ENCODE measurements at places on chromosomes 2 and 18. TPM values are rescaled to one million over a fixed set of nuclear protein-coding genes. Genes with fewer than 3 reads are reported as not detected.

DNA sequence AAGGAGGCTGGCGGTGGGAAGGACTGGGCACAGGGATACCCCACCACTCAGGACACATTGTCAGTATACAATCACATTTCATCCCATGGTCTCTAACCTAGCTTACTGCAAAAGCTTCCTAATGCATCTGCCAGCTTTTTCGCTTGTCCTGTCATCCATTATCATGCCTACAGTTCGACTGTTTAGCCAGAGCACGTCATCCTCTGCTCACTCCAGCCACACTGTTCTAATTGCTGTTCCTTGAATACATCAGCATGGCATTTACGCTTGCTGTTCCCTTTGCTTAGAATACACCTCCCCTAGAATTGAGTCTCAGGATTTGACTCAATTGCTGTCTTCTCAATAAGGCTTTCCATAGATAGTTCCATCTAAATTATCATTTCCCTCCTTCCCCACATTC, 166.3 kb downstream of the CCDC148 start:
- no peak for DNase-seq
- no peaks in the 10 kb centered on the region for H3K4me1 ChIP-seq
- H3K27ac ChIP-seq, result no peak overlapping the region
- H3K4me3 ChIP-seq, result no peak overlapping the region
- 0 out of 2 replicates have a peak, but pooled peaks cover 5% of the 10 kb centered on the region for H3K27me3 ChIP-seq

The PXDN gene
- 10.7 TPM for total RNA-seq

GRCh38 chr2:216987252-216987821, 127.5 kb upstream of the TNP1 start:
- peaks cover 64% of the 10 kb centered on the region for H3K27me3 ChIP-seq
- no peak for DNase-seq
- no peaks in the 10 kb centered on the region for H3K4me1 ChIP-seq
- no peaks in the 10 kb centered on the region for H3K36me3 ChIP-seq

The VWA3B gene
- total RNA-seq, result 0.47 TPM

DNA sequence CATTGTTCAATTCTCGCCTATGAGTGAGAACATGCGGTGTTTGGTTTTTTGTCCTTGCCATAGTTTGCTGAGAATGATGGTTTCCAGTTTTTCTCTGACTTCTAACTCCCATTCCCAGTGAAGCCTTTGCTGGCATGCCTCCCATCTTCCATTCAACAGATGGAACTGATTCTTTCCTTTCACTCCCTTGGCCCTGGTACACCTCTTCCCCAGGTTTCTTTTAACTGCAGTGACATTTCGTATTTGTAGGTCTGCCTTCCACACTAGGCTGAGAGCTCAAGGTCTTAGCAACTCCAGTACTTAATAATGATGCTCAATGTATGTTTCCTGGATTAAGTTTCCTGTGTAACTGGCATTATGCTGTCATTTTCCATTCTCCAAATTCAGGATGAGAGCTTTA, 48.5 kb downstream of the GAREM1 start:
- no peaks in the 10 kb centered on the region for H3K4me1 ChIP-seq
- DNase-seq, result no peak
- H3K27ac ChIP-seq, result no peak overlapping the region
- no peaks in the 10 kb centered on the region for H3K36me3 ChIP-seq

The FSHR gene
- total RNA-seq, result not detected

The DSC2 gene
- total RNA-seq, result 33.4 TPM

DNA sequence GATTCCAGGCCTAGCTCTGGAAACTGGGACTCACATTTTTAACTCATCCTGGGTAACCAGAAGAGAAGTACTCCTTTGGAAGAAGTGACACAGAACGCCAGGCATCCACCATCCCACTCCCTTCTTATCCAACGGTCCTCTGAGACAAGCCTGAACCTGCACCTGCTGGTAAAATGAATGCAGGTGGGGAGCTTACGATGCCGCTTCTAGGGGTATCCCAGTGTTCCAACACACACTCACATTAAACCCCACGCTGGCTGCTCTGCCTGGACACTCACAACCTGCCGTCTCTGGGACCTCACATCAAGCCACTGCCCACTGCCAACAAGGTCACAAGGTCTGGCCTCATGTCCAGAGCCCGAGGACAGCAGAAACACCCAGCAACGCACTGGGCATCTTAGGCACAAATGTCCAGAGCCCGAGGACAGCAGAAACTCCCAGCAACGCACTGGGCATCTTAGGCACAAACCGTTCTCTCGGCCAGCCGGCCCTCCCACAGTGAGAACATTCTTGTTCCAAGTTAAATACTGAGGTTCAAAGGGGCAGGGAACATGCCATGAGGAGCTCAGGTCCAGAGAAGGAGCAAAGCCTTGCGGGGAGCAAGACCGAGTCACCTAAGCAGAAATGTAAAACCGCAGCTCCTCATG, 9.9 kb downstream of the SLC66A2 start:
- H3K4me3 ChIP-seq, result no peak overlapping the region
- H3K36me3 ChIP-seq, result peaks cover 13% of the 10 kb centered on the region
- no peak for DNase-seq
- no peaks in the 10 kb centered on the region for H3K4me1 ChIP-seq

DNA sequence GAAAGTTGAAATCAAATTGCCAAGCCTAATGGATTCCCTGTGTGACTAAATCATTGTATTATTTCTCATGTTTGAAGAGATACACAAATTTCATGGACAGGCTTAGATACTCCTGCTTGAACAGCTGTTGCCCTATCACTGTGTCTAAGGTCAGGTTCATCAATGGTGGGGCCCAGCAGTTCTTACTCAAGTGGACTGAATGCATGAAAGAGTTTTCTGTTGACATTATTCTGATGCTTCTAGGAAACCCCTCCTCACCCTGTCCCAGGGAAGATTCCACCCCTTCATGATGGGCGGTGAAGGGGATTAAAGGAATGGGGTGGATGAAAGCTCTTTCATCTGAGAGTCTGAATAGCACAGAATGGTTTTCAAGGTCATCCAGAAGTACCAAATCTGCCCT, 148.8 kb downstream of the INO80D start:
- H3K27me3 ChIP-seq, result no peaks in the 10 kb centered on the region
- no peaks in the 10 kb centered on the region for H3K4me1 ChIP-seq
- no peak for DNase-seq
- H3K27ac ChIP-seq, result no peak overlapping the region
- no peaks in the 10 kb centered on the region for H3K36me3 ChIP-seq
- H3K4me3 ChIP-seq, result no peak overlapping the region

The ABCB11 gene
- total RNA-seq, result 0.12 TPM

DNA sequence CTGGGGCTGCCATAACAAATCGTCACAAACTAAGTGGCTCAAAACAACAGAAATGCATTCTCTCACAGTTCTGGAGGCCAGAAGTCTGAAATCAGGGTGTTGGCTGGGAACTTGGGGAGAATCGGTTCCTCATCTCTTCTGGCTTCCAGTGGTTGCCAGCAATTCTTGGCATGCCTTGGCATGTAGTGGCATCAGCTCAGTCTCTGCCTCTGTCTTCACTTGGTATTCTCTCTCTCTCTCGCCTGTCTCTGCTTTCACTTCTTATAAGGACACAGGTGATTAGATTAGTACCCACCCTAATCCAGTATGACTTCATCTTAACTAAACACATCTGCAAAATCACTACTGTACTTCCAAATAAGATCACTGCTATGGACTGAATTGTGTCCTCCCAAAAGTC, 695.4 kb upstream of the ID2 start:
- H3K27ac ChIP-seq, result no peak overlapping the region
- no peak overlapping the region for H3K4me3 ChIP-seq
- no peak for DNase-seq
- peaks cover 4% of the 10 kb centered on the region for H3K27me3 ChIP-seq
- H3K4me1 ChIP-seq, result no peaks in the 10 kb centered on the region

DNA sequence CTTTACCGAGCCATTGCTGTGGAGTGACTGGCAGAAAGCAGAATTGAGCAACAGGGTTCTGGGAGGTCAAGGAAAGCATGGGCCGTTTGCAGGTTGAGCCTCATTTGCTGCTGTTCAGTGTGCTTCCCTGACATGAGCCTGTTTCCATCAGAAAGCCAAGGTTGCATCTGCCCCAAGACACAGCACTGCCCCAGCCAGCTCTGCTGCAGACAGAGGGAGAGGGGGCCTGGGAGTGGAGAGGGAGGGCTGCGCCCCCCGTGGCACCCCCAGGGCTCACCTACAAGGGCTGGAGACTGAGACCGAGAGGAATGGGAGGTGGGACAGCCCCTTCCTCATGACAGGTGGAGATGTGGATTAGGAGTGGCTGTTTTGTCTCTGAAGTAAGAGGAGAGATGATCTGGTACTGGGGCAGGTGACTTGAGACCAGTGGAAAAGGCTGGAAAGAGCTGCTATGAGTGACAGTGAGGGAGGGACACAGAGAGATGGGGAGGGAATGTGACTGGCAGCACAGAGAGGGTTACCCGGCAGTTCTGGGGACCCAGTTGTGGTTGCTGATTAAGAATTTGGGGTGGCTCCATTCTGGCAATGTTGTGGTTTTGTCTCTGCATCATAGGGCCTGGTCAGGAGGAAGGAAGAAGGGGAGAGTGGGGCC, 218.0 kb downstream of the DYSF start:
- no peaks in the 10 kb centered on the region for H3K36me3 ChIP-seq
- no peak for DNase-seq

DNA sequence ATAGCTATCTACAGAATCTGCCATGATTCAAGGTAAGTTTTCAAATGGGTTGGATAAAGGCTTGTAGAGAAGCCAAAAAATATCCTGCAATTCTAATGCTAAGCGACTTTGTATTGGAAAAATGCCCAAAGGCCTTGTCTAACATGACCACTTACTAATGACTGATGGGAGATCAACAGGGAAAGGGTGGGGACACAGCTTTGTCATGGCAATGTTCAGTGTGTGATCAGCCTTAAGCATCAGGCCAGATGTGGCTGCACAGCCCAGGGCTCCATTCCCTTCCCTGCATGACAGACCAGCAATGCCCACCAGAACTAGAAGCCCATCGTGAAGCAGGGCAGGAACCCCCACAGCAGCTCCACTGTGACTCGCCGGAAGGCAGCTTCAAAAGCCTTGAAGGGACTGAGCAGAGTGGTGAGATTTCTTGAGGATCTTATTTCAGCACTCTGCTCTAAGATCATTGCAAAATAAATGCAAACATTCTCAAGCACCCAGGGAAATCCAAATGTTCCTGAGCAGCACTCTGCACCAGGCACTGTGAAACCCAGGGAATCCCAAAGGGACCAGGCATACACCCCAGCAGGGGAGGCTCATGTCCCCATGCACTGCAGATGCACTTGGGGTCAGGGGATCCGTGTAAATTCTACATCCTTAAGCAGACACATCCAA, 517.9 kb upstream of the SMIM21 start:
- no peaks in the 10 kb centered on the region for H3K4me1 ChIP-seq
- DNase-seq, result no peak
- no peak overlapping the region for H3K27ac ChIP-seq
- no peaks in the 10 kb centered on the region for H3K36me3 ChIP-seq

GRCh38 chr18:3791238-3791637, 341.3 kb downstream of the TGIF1 start:
- H3K27ac ChIP-seq, result no peak overlapping the region
- peaks cover 10% of the 10 kb centered on the region for H3K4me1 ChIP-seq
- H3K27me3 ChIP-seq, result no peaks in the 10 kb centered on the region
- no peak overlapping the region for H3K4me3 ChIP-seq

The GALR1 gene
- total RNA-seq, result not detected

DNA sequence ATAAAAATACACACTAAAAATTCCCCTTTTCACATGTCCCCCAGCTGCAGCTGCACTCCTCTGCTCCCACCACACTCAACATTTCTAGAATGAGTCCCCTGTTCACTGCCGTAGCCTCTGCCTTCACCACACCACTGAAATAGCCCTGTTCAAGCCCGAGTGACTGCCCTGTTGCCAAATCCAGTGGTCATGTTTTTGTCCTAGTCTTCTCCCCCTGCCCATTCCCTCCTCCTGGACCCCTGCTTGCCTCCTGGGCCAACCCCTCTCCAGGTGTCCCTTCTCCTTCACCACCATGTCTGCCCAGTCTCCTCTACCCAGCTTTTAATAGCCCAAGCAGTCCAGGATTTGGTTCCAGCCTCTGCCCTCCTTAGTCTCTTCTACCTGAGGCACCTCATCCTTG, 97.1 kb upstream of the LGALSL start:
- no peak for DNase-seq
- H3K4me1 ChIP-seq, result peaks cover 50% of the 10 kb centered on the region
- H3K36me3 ChIP-seq, result no peaks in the 10 kb centered on the region
- no peak overlapping the region for H3K27ac ChIP-seq
- no peaks in the 10 kb centered on the region for H3K27me3 ChIP-seq

The OR6B2 gene
- not detected for total RNA-seq

The KCNG3 gene
- total RNA-seq, result 1.5 TPM

The LHCGR gene
- not detected for total RNA-seq

The RIOK3 gene
- total RNA-seq, result 42.5 TPM

DNA sequence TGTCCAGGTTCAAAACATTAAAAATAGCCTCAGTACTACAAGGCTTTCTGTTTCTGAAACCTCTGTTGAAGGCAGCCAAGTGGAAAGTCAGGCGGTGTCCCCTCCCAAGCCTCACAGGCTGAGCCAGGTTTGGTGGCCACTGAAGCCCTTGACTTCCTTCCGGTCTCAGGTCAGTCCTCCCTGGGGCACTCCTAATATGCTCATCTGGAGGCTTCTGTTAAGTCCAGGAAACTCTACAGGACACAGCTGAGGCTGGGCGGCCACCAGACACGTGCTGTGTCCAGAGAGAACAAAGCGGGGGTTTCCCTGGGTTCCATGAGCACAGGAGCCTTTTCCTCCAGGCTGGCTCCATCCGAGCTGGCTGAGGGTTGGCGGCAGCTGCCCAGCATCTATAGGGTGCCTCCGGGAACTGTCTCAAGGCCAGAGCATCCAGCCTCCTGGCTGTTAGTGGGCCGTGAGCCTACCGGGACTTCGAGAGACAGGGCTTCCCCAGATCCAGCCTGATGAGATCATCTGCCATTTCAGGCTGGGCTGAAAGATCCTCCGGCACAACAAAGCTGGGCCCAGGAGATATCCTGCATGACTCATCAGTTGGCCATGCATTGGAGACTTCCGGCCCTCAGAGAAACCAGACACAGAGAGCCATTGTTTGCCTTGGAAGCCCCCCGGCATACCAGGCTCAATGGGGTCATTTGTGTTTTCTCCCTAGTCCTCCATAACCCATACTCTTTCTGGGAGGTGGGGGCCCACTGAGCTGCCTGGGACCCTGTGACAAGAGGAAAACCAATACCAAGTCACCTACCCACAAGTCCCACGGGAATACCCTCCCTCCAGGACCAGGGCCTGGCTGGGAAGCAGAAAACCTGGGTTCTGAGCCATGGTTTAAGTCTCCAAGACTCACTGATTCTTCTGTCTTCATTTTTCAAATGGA, 71.7 kb downstream of the HS1BP3 start:
- H3K27me3 ChIP-seq, result no peaks in the 10 kb centered on the region
- H3K4me1 ChIP-seq, result peaks cover 64% of the 10 kb centered on the region
- peak; percentile 92 for DNase-seq
- peak overlapping the region; percentile 80 for H3K27ac ChIP-seq
- H3K4me3 ChIP-seq, result peak overlapping the region; percentile 16

GRCh38 chr2:124258140-124258880, 233.2 kb downstream of the CNTNAP5 start:
- H3K4me3 ChIP-seq, result no peak overlapping the region
- no peak overlapping the region for H3K27ac ChIP-seq
- no peak for DNase-seq
- H3K27me3 ChIP-seq, result no peaks in the 10 kb centered on the region
- no peaks in the 10 kb centered on the region for H3K4me1 ChIP-seq
